ENCODE measurements at places on chromosomes 1 and 21. TPM values are rescaled to one million over a fixed set of nuclear protein-coding genes. Genes with fewer than 3 reads are reported as not detected.

Gene SEC16B
- 1.1 TPM for polyA plus RNA-seq

- no peak for DNase-seq
Observed at GRCh38 chr1:93414749-93415148, 33.2 kb upstream of the FNBP1L start.

Gene SAMSN1
- 0.88 TPM for polyA plus RNA-seq

Gene TTC22
- polyA plus RNA-seq: 0.19 TPM

GRCh38 chr1:165047994-165048393, 308.5 kb downstream of the LMX1A start:
- DNase-seq: no peak

- DNase-seq: peak; percentile 98
Observed at GRCh38 chr1:110338886-110339406, at the start of gene RBM15. Gene RBM15 (plus strand): TSS chr1:110339377. CDS start chr1:110339406, 29 bp downstream.

DNA sequence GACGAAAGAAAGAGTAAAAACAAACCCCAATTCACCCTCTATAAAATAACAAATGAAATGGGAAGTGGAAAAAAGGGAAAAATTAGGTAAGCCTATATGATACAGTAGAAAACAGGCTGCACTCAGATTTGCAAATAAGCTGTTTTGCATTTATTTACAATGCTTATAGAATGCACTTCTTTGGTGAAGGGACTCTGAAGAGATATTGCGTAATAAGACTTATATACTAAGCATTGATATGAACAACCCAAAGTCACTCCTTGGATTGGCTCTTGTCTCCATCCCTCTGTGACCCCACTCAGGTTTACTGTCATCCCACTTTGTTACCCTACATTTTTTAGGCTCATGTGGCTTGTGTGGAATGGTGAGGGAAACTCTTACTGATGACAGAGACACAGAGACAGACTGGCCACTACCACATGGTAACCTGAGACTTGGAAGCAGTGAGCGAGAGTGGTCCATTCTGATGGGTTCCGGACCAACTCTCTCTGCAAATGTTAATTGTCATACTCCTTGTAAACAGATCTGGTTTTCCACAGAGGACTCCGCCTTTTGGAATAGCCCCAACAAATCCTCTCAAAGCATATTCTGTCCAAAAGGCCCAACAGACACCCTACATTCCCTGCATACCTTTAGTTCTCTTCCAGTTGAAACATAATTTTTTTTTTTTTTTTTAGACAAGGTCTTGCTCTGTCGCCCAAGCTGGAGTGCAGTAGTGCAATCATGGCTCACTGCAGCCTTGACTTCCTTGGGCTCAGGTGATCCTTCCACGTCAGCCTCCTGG, 11.0 kb downstream of the GSTM5 start:
- DNase-seq: no peak

Gene ADAMTS5
- 2.7 TPM for polyA plus RNA-seq
